ENCODE measurements at places on chromosomes 3 and 15. TPM values are rescaled to one million over a fixed set of nuclear protein-coding genes. Genes with fewer than 3 reads are reported as not detected.
A peak's percentile ranks its signal among the peaks of the same experiment; 100 is the strongest.

GRCh38 chr3:154018100-154018696 lies 103.0 kb upstream of the ARHGEF26 start:
- H3K36me3 ChIP-seq = no peaks in the 10 kb centered on the region
- no peak overlapping the region for H3K4me3 ChIP-seq
- H3K27me3 ChIP-seq = no peaks in the 10 kb centered on the region
- no peak for DNase-seq
- H3K27ac ChIP-seq = no peak overlapping the region

GRCh38 chr3:167967257-167968036 lies 128.3 kb downstream of the GOLIM4 start:
- no peak for DNase-seq
- no peaks in the 10 kb centered on the region for H3K27me3 ChIP-seq
- no peaks in the 10 kb centered on the region for H3K36me3 ChIP-seq

- H3K27me3 ChIP-seq = no peaks in the 10 kb centered on the region
- H3K4me3 ChIP-seq = no peak overlapping the region
- DNase-seq = peak; percentile 10
- no peaks in the 10 kb centered on the region for H3K4me1 ChIP-seq
- H3K27ac ChIP-seq = no peak overlapping the region
These were observed 72.7 kb downstream of the DZIP3 start for GRCh38 chr3:108662142-108662738.

Gene ARL8B
- 33.9 TPM for total RNA-seq

DNA sequence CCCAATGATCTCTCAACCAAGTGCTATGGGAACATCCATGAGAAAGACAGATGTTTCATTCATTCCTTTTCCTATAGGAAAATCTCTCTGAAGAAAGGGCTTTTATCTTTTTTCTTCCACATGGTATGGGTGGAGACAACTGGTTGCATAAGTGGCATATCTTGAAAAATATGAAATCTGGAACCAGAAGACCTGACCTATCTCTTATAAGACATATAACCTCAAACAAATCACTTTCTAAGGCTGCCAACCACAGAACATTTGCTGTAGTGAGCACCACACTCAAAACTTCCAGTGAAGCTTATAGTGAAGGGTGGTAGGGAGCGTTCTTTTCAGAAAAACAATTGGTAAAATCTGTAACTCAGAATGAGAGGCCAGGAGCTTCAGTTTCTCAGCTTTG lies 58.5 kb downstream of the SHQ1 start:
- peaks cover 8% of the 10 kb centered on the region for H3K36me3 ChIP-seq
- no peaks in the 10 kb centered on the region for H3K4me1 ChIP-seq
- no peak overlapping the region for H3K27ac ChIP-seq

Gene CCR1
- 0.87 TPM for total RNA-seq

Gene GPR62
- not detected for total RNA-seq

DNA sequence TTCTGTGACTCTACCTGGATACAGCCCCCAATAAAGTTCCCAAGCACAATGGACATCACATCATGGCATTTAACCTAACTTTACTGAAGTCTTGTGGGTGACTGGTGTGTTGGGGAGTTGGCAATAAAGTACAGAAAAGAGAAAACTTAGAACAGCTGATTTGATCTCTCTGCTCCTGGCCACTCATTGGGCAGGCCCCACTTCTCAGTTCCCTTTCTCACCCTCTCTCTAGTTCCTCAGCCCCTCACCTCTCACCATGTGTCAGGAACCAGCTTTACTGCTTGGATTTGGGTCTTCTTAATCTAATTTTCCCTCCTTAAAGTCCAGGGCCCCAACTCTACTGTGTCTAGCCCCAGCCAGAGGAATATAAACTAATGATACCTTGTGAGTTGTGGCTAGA lies 713 bp upstream of the MUC13 start:
- H3K27me3 ChIP-seq = no peaks in the 10 kb centered on the region
- H3K4me1 ChIP-seq = no peaks in the 10 kb centered on the region
- H3K27ac ChIP-seq = no peak overlapping the region
- no peaks in the 10 kb centered on the region for H3K36me3 ChIP-seq
- no peak for DNase-seq

GRCh38 chr3:166580561-166580960 lies 743.3 kb upstream of the BCHE start:
- H3K27ac ChIP-seq = no peak overlapping the region
- no peak overlapping the region for H3K4me3 ChIP-seq
- no peaks in the 10 kb centered on the region for H3K27me3 ChIP-seq

- H3K36me3 ChIP-seq = peaks cover 48% of the 10 kb centered on the region
- no peaks in the 10 kb centered on the region for H3K27me3 ChIP-seq
- DNase-seq = no peak
- no peak overlapping the region for H3K4me3 ChIP-seq
- H3K27ac ChIP-seq = no peak overlapping the region
- H3K4me1 ChIP-seq = peaks cover 4% of the 10 kb centered on the region
These were observed 5.7 kb downstream of the CCDC32 start for GRCh38 chr15:40558952-40559742.

DNA sequence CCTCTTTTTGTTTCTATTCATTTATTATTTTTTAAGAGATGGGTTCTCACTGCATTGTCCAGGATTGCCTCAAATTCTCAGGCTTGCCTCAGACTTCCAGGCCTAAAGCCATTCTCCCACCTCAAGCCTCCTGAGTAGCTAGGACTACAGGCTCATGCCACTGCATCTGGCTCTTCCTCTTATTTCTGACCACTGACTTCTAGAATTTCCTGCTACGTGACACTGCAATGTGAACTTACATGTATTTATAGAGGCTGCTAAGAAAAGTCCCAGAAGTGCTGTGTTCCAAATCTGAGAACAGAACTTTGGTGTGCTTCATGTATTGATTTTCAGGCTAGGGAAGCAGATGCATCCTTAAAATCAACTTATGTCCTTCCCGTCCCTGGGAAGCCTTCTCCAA lies 407.4 kb downstream of the RSL24D1 start:
- no peaks in the 10 kb centered on the region for H3K36me3 ChIP-seq
- H3K27me3 ChIP-seq = no peaks in the 10 kb centered on the region
- DNase-seq = no peak
- H3K27ac ChIP-seq = no peak overlapping the region

GRCh38 chr15:77144026-77144425 lies 73.1 kb upstream of the TSPAN3 start:
- H3K36me3 ChIP-seq = peaks cover 32% of the 10 kb centered on the region
- H3K27ac ChIP-seq = peak overlapping the region; percentile 98
- DNase-seq = no peak
- H3K27me3 ChIP-seq = no peaks in the 10 kb centered on the region
- H3K4me1 ChIP-seq = peaks cover 41% of the 10 kb centered on the region

GRCh38 chr3:125123451-125124305 lies 67.9 kb upstream of the HEG1 start:
- H3K36me3 ChIP-seq = no peaks in the 10 kb centered on the region
- H3K4me3 ChIP-seq = no peak overlapping the region
- DNase-seq = no peak
- H3K4me1 ChIP-seq = peaks cover 31% of the 10 kb centered on the region

Gene ADIPOQ
- not detected for total RNA-seq

DNA sequence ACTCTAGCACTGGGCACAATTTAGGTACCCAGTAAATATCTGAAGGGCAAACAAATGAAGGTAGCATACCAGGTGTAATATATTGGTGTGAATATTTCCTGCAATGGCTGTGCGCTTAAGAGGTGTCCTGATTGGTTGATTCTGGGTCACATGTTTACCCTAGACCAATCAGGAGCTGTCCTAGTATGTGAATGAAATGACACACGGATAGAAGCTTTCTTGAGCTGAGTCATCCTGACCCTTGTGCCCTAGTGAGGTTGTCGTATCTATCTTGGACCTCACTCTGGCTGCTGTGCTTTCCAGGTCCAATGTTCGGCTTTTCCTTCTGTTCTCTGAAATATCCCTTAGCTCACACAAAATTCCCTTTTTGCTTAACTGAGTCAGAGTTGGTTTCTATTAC lies 58.1 kb upstream of the FOXP1 start:
- no peak overlapping the region for H3K4me3 ChIP-seq
- H3K27ac ChIP-seq = no peak overlapping the region
- H3K4me1 ChIP-seq = no peaks in the 10 kb centered on the region
- H3K36me3 ChIP-seq = no peaks in the 10 kb centered on the region
- no peaks in the 10 kb centered on the region for H3K27me3 ChIP-seq
- DNase-seq = no peak

Gene MYLK
- 213 TPM for total RNA-seq

- H3K4me3 ChIP-seq = no peak overlapping the region
- H3K27ac ChIP-seq = no peak overlapping the region
- DNase-seq = no peak
- no peaks in the 10 kb centered on the region for H3K4me1 ChIP-seq
These were observed 35.5 kb downstream of the ESYT3 start for GRCh38 chr3:138469874-138470273.

Gene THRB
- total RNA-seq = 1.5 TPM

DNA sequence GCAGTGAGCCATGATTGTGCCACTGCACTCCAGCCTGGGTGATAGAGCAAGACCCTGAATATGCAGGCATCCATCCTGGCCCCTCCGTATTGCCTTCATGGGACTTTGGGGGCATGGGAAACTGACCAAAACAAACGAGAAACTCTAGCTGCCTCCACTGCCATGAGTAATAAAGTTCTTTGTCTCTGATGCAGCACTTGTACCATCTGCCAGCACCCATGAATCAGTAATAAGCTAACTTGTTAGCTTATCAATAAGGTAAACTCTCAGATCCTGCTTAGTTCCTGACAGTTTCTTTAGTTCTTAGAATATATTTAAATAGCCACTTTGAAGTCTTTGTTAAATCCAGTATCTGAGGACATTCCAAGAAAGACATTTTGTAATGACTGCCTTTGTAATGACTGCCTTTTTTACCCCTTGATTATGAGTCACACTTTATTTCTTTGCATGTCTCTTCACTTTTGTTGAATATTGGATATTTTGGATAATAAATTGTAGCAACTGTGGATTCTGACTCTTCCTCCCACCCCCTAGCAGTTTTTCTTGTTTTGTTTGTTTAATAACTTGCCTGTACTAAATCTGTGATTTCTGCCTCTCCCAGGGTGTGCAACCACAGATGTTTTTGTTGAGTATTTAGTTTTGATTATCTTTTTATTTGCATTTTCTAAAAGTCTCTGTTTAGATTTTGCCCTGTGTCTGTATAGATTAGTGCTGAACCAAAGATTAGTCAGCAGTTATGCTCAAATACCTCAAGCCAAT lies 136.9 kb downstream of the HCN4 start:
- no peak for DNase-seq
- H3K27me3 ChIP-seq = no peaks in the 10 kb centered on the region
- H3K4me3 ChIP-seq = no peak overlapping the region

DNA sequence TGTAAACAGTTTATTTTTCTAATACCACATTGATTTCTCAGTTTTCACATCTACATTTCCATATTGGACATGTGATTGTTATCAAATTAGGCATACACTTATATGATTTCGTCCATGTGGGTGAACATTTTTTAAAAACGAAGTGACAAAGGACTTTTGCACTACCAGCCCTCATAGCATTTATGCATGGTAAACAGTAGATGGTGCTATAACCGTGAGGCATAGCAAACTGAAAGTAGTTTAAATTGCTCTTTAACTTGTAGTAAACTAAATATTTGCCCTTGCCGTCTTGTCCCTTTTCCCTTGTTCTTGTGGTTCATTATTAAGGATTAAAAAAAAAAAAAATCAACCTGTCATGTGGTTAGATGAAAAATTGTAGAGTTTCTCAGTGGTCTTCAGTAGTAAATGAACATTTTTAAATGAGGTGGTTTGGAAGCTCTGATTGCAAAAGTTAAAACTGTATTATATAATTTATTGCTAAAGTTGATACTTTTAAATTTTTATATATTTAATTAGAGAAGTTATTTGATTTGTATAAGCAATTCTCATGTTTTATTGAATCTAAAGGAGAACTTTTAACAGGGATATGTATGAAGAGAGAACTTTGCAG lies 24.0 kb downstream of the STX19 start:
- H3K27ac ChIP-seq = no peak overlapping the region
- H3K4me1 ChIP-seq = no peaks in the 10 kb centered on the region
- no peaks in the 10 kb centered on the region for H3K36me3 ChIP-seq
- no peaks in the 10 kb centered on the region for H3K27me3 ChIP-seq
- no peak for DNase-seq
- no peak overlapping the region for H3K4me3 ChIP-seq

- no peaks in the 10 kb centered on the region for H3K27me3 ChIP-seq
- DNase-seq = no peak
- no peaks in the 10 kb centered on the region for H3K4me1 ChIP-seq
- no peak overlapping the region for H3K4me3 ChIP-seq
These were observed 1264.3 kb upstream of the ALCAM start for GRCh38 chr3:104102386-104102785.

Gene AADAC
- 0.34 TPM for total RNA-seq

Gene TMC3
- total RNA-seq = not detected

GRCh38 chr15:65355173-65355987 lies 22.4 kb downstream of the IGDCC3 start:
- peaks cover 50% of the 10 kb centered on the region for H3K27me3 ChIP-seq
- H3K36me3 ChIP-seq = no peaks in the 10 kb centered on the region
- H3K27ac ChIP-seq = no peak overlapping the region
- H3K4me1 ChIP-seq = no peaks in the 10 kb centered on the region
- no peak for DNase-seq

DNA sequence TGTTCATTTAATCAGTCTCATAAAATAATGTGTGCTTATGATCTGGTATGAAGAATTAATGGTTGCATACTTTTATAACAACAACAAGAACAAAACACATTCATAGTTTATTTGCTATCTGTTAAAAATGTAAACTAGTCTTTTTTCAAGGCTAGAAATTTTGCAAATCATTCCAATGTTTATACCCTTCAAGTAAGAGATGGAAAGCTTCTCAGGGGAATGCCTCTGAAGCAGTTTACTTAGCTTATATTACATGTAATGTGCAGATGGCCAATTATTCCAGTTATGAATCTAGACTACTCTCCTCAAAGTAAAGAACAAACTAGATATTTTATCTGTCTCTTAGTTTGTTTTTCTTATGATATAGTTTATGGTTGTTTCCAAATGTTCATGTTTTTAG lies 575.4 kb downstream of the NAALADL2 start:
- no peak for DNase-seq
- no peak overlapping the region for H3K4me3 ChIP-seq
- H3K27ac ChIP-seq = no peak overlapping the region
- 0 out of 2 replicates have a peak, but pooled peaks cover 3% of the 10 kb centered on the region for H3K4me1 ChIP-seq
- H3K36me3 ChIP-seq = no peaks in the 10 kb centered on the region

DNA sequence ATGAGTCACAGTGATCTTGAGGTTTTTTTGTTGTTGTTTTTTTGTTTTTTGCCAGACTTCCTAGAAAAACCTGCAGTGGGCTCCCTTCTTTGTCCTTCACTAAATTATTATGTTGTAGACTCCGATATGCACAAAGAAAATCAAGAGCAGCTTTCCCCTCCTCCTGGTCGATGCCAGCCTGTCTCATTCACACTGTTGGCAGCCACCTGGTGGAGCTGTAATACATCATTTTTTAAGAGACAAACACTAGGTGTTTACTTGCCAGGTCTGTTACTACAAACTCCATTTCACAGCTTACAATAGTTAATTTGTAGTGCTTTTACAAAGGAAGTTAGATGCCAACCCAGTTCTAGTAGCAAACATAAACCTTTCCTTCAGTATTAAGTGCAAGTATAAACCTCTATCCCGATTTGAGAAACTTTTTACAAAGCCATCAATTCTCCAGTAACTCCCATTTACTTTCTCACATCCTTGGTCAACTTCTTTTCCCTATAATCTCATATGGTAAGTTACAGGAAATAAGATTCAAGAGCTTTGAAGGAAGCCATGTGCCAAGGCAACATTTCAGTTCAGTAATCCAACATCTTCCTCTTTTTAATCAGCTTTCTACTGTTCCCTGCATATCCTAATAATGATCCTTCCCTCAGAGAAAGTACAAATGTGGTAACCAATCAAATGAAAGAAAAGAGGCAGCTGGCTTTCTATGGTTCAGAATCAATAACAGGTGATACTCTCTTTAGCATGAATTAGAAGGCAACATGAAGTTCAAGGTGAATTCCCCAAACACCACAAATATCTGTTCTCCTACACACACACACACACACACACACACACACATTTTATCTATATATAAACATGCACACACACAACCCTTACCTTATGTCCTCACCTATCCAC lies 14.0 kb downstream of the AAGAB start:
- H3K36me3 ChIP-seq = peaks cover 4% of the 10 kb centered on the region
- peak; percentile 9 for DNase-seq
- no peaks in the 10 kb centered on the region for H3K27me3 ChIP-seq
- H3K4me3 ChIP-seq = no peak overlapping the region

All from SJSA1 (cell line).